ENCODE measurements at places on chromosomes 1 and 21.
A peak's percentile ranks its signal among the peaks of the same experiment; 100 is the strongest.

- no peak for DNase-seq
Measured at GRCh38 chr1:24915816-24916602, 14.1 kb downstream of the RUNX3 start.

DNA sequence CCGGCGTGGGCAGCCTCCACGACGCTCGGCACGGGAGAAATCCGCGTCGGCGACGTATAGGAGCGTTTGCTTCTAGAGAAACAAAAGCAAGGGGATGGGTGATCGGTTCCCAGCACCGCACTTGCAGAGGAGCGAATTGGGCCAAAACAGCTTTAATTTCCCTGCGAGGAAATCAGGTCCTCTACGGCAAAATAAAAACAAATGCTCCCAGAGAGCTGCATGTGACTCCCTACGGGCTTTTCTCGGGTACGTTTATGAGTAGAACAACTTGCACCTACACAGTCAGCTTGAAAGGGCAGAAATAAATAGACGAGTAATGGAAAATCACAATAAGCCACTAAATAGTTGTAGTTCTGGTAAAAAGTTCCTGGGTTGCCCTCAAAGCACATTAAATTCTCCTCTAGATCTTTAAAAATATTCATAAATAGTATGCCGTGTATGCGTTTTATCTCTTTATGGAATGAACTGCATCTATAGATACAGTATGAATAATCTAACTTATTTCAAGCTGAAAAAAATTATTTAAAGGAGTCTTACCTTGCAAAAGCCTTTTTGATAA is 1.2 kb downstream of the NHLH2 start:
- no peak for DNase-seq

GRCh38 chr1:12405325-12406210 is 175.7 kb downstream of the VPS13D start:
- peak; percentile 55 for DNase-seq

- DNase-seq: no peak
Measured at GRCh38 chr1:26745191-26745590, 42.6 kb upstream of the PIGV start.

GRCh38 chr1:82220754-82221153 is 420.0 kb downstream of the ADGRL2 start:
- DNase-seq: no peak

GRCh38 chr1:228452194-228453021 is 34.8 kb upstream of the RNF187 start:
- DNase-seq: no peak

- DNase-seq: no peak
Measured at GRCh38 chr21:39902986-39903385, 35.7 kb downstream of the PCP4 start.

- DNase-seq: peak; percentile 89
Measured at GRCh38 chr1:232111611-232112010, 485.0 kb downstream of the DISC1 start.

- DNase-seq: no peak
Measured at GRCh38 chr1:62386351-62387121, 50.3 kb upstream of the USP1 start.

- DNase-seq: peak; percentile 70
Measured at GRCh38 chr1:199685369-199685768, 342.1 kb upstream of the NR5A2 start.

DNA sequence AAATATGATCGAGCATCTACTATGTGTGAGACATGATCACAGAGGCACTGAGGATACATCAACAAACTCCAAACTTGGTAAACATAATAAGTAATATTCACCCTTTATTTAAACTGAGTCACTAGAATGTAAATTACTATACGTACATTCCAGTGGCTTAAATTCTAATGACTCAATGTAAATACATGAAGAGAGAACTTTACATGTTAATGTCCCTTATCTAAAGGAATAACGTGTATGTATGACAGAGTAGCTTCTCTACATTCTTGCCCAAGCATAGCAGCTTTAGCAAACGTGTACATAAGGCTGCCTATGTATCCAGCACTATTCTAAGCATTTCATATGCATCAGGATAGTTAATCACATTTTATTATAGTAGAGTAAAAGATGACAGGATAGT is 111.8 kb upstream of the CYYR1 start:
- DNase-seq: peak; percentile 20

GRCh38 chr1:30687886-30688285 is 35.5 kb downstream of the MATN1 start:
- DNase-seq: no peak

DNA sequence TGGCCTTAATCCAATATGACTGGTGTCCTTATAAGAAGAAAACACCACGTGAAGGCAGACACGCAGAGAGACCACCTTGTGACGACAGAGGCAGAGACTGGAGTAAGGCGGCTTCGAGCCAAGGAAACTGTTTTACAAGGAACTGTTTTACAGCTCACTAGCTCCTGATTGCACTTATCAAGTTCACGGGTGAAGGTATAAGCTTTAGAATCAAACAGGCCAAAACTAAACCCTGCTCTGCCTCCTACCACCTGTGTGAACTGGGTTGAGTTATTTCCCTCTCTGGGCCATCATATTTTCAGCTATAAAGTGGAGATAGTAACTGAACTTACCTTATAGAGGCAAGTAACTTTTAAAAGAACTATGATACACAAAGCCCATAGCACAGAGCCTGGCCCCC is 166.9 kb upstream of the NFIA start:
- no peak for DNase-seq

- DNase-seq: no peak
Measured at GRCh38 chr21:21247424-21247823, 249.2 kb downstream of the NCAM2 start.

DNA sequence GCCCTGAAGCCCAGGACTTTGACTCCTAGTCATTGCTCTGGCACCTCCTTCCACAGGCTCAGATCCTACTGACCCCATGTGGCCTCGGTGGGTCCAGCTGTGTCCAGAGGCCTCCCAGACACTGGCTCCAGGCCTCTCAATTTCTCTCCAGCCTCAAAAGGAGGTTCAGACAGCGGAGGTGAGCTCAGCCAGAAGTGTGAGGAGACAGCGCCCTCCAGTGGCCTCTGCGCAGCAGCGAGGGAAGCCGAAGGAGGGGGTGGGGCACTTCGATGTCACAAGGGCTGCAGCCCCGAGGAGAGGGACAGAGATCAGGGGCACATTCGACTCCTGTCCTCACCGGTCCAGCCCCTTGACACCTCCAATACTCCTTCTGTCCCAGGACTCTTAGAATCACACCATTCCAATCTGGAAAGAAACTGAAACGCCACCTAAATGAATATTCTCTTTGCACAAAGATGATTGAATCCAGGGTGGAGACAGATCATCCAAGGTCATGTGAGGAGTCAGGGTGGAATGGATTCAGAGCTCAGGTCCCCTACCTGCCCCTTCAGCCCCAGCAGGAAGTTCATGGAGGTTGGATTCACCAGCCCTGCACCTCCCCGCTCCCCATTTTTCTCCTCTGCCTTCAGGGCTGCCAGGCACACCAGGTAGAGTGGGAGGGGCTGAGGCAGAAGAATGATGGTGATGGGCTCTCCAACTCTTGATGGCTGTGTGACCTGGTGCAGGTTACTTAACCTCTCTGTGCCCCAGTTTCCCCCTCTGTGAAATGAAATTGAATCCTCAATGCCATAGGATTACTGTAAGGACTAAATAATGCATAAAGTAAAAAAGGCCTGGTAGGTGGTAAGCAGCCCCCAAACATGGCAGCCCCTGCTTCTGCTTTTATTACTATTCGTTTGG is 34.8 kb upstream of the ZBTB40 start:
- peak; percentile 81 for DNase-seq

DNA sequence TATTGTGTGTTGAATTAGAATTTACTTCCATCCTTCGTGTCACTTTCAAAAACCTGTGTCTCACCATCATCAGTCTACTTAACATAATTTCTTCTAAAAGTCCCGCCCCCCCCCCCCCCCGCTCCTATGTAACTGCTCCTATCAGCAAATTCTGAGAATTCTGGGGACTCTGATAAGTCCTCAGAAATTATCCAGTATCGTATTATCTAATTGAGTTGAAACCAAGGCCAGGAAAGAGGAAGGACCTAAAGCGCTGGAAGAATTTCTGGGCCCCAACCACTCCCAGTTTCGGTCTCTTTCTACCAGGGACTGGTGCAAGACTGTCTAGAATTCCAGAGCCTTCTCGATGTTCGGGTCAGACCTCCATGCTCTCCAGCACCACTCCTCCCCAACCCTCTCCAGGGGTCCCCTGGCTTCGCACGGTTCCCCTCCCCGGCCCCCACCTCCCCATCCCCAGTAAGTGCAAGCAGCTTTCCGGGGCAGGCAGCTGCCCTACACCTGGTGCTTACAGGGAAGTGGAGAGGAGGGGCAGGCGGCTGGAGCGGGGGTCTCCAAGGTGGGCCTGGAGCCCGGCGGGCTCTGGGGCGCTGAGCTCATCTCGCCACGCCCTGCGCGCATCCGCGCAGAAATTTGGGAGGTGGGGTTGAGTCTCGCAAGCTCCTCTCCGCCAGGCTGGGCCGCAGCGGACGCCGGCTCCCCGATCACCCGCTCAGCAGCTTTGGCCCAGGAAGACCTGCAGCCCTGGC is 16.0 kb upstream of the ZNF496 start:
- no peak for DNase-seq

- peak; percentile 22 for DNase-seq
Measured at GRCh38 chr1:148372731-148373130, 110.4 kb downstream of the PPIAL4G start.

GRCh38 chr1:111249960-111250359 is 22.4 kb downstream of the CHI3L2 start:
- DNase-seq: no peak

DNA sequence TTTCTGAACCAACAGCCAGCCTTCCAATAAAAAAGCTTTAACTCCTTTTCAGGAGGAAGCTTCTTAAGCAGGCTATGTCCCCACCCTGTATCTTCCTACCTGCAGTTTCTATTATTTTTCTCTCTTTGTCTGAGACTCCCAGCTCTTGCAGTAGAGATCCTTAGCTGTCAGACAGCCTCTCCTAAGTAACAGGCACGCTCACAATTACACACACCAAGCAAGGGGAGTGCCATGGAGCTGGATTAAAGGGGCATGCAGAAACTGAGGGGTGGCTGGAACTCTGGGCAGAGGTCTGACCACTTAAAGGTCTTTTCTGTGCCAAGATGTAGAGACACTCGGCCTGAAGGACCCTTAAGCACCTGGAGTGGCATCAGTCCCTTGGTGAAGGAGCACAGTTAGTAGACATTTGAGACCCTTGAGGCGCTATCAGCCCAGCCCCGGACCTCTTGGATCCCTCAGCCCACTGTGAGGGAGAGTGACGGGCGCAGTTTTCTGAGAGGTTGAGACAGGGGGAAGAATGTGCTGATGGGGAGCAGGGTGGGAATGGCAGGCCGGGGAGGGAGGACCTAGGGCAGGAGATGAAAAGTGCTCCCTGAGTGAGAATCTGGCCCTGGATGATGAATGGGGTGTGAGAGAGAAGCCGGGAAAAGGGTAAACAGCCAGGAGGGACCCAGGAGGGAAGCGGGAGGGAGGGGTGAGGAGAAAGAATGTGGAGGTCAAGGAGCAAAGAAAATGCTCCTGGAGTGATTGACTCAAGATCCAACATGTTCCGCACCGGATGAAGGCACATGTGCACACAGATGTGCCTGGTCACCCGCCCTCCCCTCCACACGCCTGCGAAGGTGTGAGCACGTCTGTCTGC is 13.3 kb downstream of the PLXNA2 start:
- DNase-seq: no peak

DNA sequence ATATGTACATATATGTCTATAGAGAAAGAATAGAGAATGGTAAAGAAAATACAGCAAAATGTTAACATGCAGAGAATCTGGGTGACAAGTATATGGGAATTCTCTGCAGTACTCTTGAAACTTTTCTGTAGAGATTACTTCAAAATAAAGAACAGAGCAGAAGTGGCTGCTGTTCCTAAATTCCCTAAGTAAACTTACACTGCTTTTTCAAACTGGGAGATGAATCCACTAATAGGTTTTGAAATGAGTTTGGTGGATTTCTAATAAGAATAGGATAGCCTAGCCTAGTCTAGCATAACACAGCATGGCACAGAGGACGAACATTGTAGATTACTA is 450 bp upstream of the CR2 start:
- DNase-seq: no peak

GRCh38 chr21:27564684-27565301 is 597.9 kb upstream of the ADAMTS5 start:
- DNase-seq: peak; percentile 77

GRCh38 chr1:44514673-44515072 is 109.6 kb downstream of the RNF220 start:
- DNase-seq: no peak

GRCh38 chr1:230145505-230145899 is 78.5 kb downstream of the GALNT2 start:
- no peak for DNase-seq

- peak; percentile 93 for DNase-seq
Measured at GRCh38 chr1:36397378-36398230, at the start of gene LSM10. Gene LSM10, minus strand, starts transcription at chr1:36397908. Its CDS starts 3,779 bp downstream, at chr1:36394129.

Measured in fibroblast of skin of scalp (primary cell).